ENCODE measurements at places on chromosomes 4 and X.

GRCh38 chr4:167380964-167381363 lies 146.7 kb upstream of the SPOCK3 start:
- ATAC-seq, result no peak

DNA sequence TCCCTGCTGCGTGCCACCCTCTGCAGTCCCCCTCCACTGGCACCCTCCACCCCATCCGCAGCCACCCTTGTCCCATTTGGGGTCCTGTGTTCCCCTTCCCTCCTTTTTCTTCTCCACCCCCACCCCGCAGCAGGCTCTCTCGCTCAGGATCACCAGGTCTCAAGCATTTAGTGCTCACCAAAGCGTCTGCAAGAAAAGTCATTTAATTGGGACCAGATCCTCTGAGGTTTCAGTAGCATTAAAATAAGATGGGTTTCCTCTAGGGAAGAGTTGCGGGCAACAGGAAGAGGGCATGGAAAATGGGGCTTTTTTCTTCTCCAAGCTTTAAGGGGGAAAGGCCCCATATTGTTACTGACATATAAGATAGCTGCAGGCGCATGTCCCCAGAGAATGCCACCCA lies 4.9 kb upstream of the HAUS7 start:
- ATAC-seq, result no peak

- ATAC-seq, result no peak
These were observed 8.9 kb upstream of the TMEM165 start for GRCh38 chr4:55386840-55387239.

DNA sequence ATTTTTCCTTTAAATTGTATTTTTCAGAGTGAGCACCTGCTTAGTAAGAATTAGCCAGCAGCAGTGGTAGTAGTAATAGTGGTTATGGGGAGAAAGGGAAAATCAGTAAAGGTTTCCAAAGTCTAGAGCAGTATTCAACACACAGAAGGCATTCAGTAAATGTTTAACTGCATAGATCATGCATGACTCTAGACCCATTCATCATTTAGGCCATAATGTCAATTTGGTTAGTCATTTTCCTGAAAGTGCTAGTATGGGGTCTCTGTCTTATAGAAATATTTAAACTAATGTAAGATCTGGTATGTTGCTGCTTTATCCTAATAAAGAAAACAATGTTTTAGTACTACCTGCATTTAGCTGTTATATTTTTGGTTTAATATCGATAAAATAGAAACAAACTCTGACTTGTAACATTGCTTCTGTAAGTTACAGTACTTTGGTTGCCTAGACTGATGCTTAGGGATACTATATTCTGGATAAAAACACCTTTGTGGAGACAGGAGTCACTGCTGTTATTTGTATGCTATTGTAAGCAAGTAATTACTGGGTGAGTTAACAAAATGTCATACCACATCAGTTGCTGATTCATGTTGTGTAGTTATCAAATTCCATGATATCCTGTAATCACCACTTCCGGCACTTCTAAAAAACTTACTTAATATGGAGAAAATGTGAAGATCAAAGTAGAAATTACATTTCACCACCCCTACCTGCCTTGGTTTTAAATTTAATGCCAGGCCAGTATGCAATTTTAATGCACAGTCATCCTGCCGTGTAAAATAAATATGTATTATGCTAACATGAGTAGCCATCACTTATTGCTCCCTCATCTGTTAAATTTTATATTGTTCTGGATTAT lies 115.8 kb upstream of the BMPR1B start:
- no peak for ATAC-seq

GRCh38 chr4:156958276-156959074 lies 13.1 kb downstream of the PDGFC start:
- no peak for ATAC-seq

DNA sequence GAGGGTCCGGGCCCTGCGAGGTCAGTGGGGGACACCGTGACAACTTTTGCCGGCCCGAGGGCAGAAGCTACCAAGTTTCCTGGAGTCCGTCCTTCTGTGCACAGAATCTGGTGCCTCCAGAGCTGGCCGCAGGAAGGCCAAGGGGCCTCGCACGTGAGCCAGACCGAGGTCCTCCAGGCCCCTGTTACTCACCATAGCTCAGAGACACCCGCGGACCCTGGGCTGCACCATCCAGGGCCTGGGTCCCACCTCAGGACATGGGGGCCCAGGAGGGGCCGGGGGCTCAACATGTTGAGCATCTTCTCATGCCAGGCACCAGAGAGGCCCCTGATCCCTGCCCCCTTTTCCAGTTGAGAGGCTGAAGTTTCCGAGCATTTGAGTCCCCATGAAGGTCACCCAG lies 87.9 kb downstream of the HMX1 start:
- no peak for ATAC-seq

DNA sequence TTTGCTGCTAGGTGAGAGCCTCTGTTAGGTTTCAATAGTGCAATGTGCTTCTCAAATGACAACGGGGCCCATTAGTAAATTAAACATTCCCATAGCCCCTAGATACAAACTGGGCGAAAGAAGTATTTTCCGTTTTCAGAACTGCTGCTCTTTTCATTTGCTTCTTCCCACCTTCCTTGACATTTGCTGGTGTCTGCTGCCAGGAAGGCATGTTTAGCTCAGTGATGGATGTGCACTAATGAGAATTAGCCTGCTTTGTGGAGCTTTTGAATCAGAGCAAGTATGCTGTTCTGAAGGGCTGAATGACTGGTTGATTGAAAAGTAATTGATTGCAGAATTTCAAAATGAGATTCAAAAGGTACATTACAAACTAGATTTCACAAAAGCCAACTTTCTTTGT lies 57.0 kb downstream of the SHROOM3 start:
- ATAC-seq, result no peak

DNA sequence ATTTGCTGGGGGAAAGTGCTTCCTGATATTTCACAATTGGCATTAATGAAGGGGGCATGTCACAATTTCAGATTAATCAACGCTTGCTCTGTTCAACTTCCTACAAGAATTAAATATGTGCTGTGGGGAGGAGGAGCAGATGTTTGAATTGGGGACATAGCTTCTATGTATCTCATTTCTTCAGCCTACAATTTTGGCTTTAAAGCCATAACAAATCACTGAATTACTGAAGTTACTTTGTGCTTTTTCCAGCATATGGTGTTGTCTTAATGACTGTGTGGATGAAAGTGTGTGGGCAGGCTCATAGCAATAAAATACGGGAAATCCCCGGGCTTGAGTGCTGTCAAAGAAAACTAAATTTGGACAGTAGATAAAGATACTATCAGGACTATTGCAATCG lies 813 bp downstream of the TLR7 start:
- no peak for ATAC-seq

GRCh38 chr4:124201636-124202035 lies 510.9 kb downstream of the ANKRD50 start:
- peak; percentile 28 for ATAC-seq

DNA sequence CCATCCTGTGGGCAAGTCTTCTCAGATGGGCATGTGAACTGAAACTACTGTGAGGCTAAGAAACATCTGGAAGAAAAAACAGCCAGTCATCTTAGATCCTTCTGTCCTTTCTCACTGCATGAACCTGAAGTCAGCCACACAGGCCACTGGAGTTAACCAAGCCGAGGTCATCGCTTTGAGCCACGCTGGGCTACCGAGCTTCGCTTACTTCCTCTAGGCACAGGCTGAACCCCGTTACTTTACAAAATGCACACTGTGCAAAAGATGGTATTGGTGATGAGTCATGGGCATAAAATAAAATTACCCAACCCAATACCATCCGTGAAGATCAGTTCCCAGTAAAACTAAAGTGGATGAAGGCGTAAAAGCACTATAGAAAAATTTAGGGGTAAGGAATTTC lies 86.2 kb downstream of the MTMR1 start:
- no peak for ATAC-seq

GRCh38 chr4:6095023-6095752 lies 77.0 kb upstream of the C4orf50 start:
- no peak for ATAC-seq

- ATAC-seq, result peak; percentile 77
These were observed 615 bp downstream of the NEXMIF start for GRCh38 chrX:74924449-74925224.

DNA sequence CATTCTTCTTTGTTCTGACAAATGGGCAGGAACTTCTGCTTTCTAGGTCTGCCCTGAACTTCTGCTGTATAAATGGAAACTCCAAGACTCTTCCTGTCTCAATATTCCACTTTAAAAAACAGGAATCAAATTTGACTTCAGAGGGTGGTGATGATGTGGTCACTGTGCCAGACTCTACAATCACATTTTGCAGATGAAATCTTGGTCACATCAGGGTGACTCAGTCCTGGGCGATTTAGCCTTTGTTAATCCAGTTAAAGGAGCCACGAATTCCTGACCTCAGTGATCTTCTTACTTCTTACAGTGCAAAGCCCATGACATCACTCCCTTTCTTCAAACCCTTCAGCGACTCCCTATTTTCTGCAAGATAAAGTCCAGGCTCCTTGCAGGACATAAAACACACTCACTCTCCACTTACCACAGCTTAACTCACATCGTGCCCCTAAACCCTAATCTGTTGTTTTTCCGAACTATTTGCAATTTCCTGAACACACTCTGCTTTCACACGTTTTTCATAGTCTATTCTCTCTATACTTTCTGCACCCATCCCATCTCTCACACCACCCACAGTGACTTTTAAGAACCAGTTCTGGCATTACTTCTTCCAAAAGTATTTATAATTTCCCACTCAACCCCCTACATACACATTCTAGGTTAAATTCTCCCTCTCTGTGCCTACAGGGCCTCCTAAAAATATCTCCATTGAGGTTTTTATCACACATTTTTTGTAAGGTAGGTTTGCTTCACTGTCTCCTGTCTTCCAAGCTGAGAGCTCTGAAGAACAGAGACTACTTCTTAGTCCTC lies 11.1 kb downstream of the GASK1B start:
- peak; percentile 92 for ATAC-seq

- no peak for ATAC-seq
These were observed 188.3 kb downstream of the SH3BGRL start for GRCh38 chrX:81390237-81390636.

DNA sequence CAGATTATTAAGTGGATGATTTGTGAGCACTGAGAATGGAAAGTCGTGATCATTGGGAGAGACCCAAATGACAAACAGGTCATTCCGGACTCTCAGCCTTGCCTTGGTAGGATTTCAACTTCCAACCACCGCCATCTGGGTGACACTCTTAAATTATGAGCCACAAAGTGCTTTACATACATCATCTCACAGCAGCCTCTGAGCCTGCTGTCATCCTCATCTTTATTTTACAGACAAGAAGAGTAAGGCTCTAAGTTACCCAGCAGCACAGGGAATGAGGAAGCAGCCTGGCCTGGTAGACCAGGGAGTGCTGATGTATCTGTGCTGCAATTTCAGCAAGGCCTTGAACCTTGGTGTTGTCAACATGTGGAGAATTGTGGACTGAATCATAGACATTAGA lies 105.8 kb upstream of the TRIM2 start:
- ATAC-seq, result no peak

DNA sequence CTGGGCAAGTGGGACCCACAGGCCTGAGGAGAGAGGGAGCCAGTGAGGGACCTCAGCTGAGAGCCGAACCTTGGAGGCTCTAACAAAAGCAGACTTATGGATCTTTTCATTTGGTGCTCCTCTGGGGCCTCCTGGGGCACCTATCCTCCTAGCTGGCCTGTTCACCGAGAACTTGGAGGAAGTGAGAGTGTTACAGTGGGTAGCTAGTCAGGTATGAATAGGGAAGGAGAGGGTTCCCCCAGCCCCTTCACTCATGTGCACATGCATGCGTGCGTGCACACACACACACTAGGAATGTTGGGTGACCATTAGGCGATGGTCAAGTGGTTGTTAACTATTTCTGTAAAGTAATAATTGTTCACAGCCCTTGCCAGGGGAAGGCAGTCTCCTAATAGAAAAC lies 18.6 kb upstream of the TMEM185A start:
- no peak for ATAC-seq

- ATAC-seq, result no peak
These were observed 33.6 kb downstream of the ZNF330 start for GRCh38 chr4:141254326-141254725.

- no peak for ATAC-seq
These were observed 69.6 kb downstream of the TRMT44 start for GRCh38 chr4:8510191-8510590.

- no peak for ATAC-seq
These were observed 1323.1 kb downstream of the PCDH7 start for GRCh38 chr4:32043248-32043633.

GRCh38 chr4:36064117-36064516 lies 180.2 kb downstream of the ARAP2 start:
- no peak for ATAC-seq

DNA sequence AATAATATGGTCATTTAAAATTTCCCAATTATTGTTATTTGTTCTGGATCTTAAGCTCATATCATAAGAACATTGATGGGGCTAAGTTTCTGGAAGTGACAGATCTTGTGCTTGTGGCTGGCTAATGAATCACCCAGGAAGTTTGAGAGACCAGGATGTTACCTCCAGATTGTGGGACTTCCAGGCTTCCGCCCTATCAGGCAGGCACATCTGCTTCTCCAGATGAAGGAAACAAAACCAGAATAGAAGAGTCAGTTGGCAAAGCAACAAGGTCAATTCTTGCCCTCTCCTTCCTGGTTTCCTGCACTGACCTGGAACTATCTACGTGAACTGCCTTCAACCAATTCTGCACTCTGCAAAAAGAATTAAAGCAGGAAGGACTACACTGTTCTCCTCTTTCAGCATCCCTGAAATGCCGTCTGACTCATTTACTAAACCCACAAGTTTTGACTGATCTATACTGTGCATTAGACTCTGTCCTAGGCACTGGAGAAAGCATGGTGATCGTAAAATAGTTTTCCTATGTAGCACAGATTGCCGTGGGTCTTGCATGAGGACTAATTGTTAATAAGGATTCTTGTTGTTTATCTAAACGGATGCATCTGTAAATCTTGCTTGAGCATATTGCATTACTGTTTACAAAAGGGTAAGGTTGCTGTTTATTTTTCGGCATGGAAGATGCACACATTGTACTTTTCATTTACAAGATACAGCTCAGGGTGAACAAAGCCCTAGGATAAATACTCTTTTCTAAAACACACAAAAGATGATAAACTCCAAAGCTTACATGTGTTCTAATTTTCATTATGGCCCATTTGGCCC lies 74.6 kb downstream of the AMELX start:
- no peak for ATAC-seq

DNA sequence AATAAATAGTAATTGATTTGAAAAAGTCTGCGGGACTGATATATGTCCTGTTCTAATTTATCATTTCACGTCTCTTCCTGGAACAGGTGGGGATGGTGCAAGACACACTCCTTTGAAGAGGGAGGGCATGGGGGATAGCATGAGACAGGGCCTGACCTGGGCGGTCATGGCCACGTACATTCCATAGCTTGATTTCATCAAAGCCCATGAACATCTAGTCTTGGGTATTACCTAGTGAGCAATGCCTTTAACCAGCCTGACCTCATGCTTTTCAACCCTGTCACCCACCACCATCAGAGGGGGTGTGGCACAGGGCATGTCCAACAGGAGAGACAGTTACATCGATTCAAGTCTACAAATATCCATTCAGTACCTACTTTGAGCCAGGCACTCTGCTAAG lies 52.3 kb upstream of the HOPX start:
- no peak for ATAC-seq

GRCh38 chr4:146814750-146815149 lies 130.9 kb downstream of the TTC29 start:
- no peak for ATAC-seq
